ENCODE measurements at places on chromosomes 1 and 21.
A peak's percentile ranks its signal among the peaks of the same experiment; 100 is the strongest.

DNA sequence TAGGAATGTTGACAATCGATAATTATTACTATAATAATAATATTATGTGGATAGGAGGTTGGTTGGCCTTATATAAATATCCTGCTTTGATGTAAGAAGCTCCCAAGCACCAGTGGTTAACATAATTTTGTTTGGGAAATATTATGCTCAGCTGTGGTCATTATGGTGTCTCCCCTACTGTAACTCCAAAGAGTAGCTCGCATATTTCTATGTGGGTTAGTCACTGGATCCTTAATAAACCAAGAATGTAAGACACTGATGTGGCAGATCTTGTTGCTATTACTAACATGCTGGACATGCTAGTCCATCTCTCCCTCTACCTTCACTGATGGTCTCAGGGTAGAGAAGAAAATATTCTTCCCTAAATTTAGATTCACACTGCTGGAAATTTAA is 79.2 kb upstream of the RALGPS2 start:
- peak; percentile 91 for DNase-seq

- peak; percentile 77 for DNase-seq
These were observed 7.2 kb upstream of the C8B start for GRCh38 chr1:56972976-56973375.

DNA sequence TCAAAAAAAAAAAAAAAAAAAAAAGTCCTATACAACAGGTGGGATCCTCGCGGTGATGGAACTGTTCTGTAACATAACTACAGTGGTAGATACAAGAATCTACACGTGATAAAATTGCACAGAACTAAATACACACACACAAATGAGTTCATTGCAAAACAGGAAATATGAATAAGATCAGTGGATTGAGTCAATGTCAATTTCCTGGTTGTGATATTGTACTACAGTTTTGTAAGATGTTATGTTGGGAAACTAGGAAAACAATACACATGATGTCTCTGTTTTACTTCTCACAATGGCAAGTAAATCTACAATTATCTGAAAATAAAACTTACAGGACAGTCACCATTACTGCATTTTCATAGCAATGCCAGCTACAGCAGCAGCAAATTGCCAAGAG is 59.8 kb downstream of the ITGB3BP start:
- peak; percentile 51 for DNase-seq

GRCh38 chr1:232227306-232227705 is 402.6 kb downstream of the SIPA1L2 start:
- peak; percentile 21 for DNase-seq

GRCh38 chr1:76191561-76191960 is 117.0 kb downstream of the ST6GALNAC3 start:
- DNase-seq, result no peak

- DNase-seq, result no peak
These were observed 50.3 kb downstream of the SYT2 start for GRCh38 chr1:202659974-202660373.

DNA sequence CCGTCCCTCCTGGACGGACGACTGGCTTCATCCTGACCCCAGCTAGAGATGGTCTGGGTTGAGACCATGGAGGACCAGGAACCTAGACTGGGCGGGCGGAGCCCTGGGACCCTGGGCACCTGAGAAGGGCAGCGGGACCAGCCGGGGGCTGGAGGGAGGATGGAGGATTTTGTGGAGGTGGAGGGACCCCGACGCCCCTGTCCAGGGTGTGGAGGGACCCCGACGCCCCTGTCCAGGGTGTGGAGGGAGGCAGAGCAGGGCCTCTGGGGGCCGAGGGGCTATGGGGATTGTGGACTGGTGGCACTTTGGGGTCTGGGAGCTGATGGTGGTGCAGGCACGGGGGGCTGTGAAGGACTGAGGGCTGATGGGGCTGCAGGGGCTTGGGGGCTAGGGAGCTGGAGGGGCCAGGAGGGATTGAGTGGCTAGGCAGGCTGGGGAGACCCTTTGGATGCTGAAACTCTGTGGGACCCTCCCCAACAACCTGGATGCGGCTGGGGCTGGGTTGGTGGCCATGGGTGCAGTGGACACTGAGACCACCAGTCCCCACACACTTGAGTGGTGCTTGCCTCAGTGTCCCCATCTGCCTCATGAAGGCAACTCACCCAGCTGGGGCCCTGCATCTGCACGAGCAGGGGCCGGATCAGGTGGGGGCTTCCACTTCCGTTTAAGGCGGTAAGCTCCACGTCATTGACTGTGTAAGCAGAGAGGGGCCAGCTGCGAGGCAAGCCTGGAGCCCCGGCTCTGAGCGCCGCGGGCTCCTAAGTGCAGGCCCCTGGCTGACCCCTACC is 7.4 kb downstream of the GJC2 start:
- no peak for DNase-seq

DNA sequence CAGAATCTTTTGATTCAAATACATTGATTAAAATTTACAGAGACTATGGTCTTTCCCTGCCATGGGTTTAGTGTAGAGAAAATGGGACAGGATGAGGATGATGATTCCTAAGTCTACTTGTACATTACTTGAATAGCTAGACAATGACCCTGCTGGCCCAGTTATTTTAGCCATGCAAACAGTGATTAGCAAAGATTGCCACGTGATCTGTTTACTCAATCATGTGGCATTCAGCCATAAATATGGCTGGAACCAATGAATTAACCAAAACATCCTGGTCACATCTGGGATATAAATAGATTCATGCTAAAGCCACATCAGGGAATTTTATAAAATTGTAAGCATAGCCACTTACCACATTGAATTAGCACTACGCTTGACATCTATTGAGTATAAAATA is 167.3 kb downstream of the PBX1 start:
- peak; percentile 99 for DNase-seq

DNA sequence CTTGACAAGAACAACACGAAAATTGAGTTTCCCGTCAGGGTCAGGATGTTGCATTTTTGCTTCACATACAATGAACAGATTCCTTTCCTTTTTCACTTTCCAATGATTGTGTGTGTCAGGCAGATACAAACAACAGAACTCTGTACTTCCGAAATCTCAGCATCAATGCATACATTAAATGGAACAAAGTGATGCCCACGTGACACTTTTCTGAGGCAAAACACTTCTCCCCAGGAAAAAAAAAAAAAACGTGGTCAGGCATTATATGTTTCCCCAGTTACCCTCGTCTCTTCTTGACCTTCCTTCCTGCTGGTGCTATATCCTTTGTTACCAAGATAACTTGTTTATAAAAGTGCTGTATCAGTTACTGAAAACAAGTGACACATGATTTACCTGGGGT is 181.8 kb downstream of the ZNF281 start:
- no peak for DNase-seq

DNA sequence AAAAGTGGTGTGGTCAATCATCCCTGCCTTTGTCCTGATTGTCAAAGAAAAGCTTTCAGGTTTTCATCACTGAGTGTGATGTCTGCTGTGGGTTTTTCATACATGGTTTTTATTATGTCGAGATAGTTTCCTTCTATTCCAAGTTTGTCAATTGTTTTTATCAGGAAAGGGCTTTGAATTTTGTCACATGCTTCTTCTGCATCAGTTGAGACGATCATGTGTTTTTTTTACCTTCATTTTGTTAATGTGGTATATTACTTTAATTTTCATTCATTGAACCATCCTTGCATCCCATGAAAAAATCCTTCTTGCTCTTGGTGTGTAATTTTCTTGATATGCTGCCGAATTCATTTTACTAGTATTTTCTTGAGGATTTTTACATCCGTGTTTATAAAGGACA is 15.5 kb downstream of the PRKCZ start:
- no peak for DNase-seq

- DNase-seq, result peak; percentile 38
These were observed 39.1 kb downstream of the CLSTN1 start for GRCh38 chr1:9784508-9785133.

GRCh38 chr1:22509815-22510214 is 53.5 kb upstream of the EPHA8 start:
- peak; percentile 17 for DNase-seq

- DNase-seq, result no peak
These were observed 36.0 kb upstream of the SCMH1 start for GRCh38 chr1:41278076-41278475.

DNA sequence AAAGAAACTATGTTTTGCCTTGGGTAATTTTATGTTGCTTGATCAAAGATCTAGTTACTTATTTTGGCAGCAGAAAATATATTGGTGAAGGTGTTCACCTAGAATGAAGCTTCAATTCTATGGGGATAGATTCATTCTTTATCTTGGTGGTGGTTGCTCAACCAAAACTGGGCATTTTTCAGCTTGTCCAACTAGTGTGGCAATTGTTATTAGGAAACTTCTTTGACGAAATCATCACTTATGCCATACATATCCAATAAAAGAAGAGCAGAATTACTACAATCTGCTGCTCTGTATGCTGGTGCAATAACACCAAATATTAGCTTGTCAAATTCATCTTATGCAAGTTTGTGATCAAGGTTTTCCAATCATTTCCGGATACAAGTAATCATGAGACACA is 26.8 kb upstream of the TMPRSS15 start:
- DNase-seq, result no peak

GRCh38 chr1:194629011-194629410 is 1442.6 kb upstream of the B3GALT2 start:
- no peak for DNase-seq

GRCh38 chr1:229223498-229223897 is 47.4 kb upstream of the RAB4A start:
- no peak for DNase-seq

DNA sequence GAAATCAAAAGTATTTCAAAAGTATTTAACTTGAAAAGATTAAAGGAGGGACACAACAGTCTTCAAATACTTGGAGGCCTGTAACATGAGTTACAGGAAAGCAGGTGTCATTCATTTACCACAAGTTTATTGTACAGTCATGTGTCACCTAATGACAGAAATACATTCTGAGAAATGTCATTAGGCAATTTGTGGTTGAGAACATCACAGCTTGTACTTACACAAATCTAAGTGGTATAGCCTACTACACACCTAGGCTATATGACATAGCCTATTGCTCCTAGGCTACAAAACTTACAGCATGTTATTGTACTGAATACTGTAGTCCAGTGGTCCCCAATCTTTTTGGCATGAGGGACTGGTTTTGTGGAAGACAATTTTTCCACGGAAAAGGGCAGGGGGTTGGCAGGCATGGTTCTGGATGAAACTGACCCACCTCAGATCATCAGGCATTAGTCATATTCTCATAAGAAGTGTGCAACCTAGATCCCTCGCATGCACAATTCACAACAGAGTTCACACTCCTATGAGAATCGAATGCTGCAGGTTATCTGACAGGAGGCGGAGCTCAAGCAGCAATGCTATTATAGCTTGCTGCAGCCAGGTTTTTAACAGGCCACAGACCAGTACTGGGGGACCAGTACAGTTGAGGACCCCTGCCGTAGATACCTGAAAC is 25.0 kb upstream of the PHTF1 start:
- DNase-seq, result peak; percentile 53

- no peak for DNase-seq
These were observed 50.2 kb downstream of the B3GALNT2 start for GRCh38 chr1:235454021-235454420.

GRCh38 chr21:29669416-29669815 is 270.4 kb downstream of the GRIK1 start:
- no peak for DNase-seq

DNA sequence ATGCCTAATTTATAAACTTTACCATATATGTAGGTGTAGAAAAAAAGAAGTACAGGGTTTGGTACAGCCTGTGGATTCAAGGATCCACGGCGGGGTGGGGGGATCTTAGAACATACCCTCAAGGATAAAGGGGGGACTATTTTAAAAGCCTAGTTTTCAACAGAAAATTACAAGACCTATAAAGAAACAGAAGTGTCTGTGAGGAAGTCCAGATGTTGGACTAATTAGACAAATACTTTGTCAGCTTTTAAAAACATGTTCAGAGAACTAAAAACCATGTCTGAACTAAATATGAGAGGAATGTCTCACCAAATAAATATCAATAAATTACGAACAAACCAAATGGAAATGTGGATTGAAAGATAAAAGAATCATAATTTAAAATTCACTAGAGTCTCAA is 51.6 kb downstream of the TRMT1L start:
- no peak for DNase-seq

DNA sequence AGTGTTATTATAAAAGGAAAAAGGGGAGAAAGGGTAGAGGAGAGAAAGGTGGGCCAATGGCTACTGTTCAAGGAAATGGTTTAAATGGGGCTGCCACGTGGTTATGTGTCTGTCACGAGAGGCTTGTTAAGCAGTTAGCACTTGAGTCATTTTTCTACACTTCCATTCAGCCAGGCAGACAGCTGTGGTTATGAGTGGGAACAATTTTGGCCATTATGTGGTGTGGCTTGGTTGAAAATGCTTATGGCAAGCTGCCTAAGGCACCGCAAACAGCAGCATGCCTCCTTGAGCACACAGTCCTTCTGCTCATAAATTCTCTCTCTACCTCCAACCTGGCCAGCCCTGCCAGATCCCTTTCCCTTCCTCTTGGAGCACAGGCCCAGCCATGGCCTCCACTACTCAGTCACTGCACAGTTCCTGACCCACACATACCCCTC is 3.2 kb upstream of the SRM start:
- peak; percentile 94 for DNase-seq

DNA sequence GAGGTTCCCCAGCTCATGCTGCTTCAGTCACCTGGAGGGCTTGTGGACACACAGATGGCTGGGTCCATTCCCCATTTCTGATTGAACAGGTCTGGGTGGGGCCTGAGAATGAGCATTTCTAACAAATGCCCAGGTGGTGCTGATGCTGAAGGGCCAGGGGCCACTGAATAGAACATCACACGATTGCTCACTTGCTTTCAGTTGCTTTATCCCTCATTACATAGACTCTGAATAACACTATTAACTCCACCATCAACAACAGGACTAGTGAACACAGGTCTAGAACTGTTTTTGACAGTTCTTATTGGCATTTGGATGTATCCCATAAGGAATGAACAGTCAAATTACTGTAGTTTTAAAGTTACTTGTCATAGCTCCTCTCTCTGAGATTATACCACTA is 12.1 kb downstream of the TRAPPC10 start:
- DNase-seq, result no peak

DNA sequence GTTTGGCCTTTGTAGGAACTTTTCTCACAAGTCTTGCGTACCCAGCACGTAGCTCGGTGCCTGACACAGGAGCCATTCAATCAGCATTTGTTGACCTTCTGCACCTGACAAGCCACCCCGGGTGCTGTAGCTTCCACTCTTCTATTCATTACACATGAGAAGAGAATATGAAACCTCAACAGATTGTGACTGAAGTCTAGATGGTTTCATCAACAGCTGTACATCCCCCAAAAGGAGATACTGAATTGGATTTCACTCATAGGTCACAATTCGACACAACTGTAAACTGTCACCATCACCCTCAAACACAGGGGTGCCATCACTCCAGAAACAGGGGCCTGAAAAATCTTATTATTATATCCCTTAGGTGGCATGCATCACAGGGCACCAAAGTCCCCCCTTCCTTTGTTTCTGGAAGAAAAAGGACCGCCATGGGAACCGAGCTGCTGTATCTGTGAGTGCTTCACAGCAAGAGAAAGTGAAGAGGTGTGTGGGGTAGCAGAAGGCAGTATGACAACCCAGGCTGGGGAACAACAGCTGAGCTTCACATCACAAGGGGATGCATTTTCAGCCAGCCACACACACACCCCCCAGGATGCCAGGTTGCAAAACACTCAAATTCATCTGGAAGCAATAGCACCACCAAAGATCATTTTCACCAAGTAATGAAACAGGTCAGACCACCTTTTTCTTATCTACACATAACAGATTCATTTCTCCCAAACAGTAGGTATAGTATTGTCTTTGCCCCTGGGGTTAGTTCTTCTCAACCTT is 225.7 kb downstream of the TOMM20 start:
- no peak for DNase-seq

- no peak for DNase-seq
These were observed 15.5 kb upstream of the PPP1R15B start for GRCh38 chr1:204426971-204427701.
